ENCODE measurements at places on chromosomes 5 and 9.

- H3K4me1 ChIP-seq, result no peaks in the 10 kb centered on the region
- H3K4me3 ChIP-seq, result no peak within 1 kb of the TSS
- H3K27me3 ChIP-seq, result no peaks in the 10 kb centered on the region
- DNase-seq, result no peak
These were observed at the start of gene DOK3 for GRCh38 chr5:177509381-177509951. DOK3 (minus strand) TSS chr5:177509826; CDS start chr5:177509540, 286 bp downstream.

DNA sequence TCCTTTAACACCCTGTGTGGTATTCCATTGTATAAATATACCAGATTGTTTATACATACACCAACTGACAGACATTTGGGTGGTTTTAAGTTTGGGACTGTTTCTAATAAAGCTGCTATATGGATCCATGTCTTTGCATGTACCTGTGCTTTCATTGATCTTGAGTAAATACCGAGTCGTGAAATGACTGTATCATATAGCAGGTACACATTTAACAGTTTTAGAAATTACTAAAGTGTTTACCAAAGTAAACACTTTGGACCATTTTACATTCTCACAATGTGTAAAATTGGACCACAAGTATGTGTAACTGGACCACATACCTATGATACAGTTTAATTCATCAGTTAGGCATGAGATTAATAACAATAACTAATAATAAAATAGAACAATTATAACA is 175.2 kb downstream of the FBXL17 start:
- no peaks in the 10 kb centered on the region for H3K27me3 ChIP-seq
- no peak overlapping the region for H3K27ac ChIP-seq
- no peaks in the 10 kb centered on the region for H3K4me1 ChIP-seq
- no peak for DNase-seq
- H3K36me3 ChIP-seq, result no peaks in the 10 kb centered on the region
- H3K4me3 ChIP-seq, result no peak overlapping the region

GRCh38 chr5:90875456-90875855 is 316.9 kb downstream of the ADGRV1 start:
- H3K36me3 ChIP-seq, result peaks cover 8% of the 10 kb centered on the region
- H3K27me3 ChIP-seq, result no peaks in the 10 kb centered on the region
- peaks cover 11% of the 10 kb centered on the region for H3K4me1 ChIP-seq
- H3K4me3 ChIP-seq, result no peak overlapping the region
- no peak for DNase-seq

DNA sequence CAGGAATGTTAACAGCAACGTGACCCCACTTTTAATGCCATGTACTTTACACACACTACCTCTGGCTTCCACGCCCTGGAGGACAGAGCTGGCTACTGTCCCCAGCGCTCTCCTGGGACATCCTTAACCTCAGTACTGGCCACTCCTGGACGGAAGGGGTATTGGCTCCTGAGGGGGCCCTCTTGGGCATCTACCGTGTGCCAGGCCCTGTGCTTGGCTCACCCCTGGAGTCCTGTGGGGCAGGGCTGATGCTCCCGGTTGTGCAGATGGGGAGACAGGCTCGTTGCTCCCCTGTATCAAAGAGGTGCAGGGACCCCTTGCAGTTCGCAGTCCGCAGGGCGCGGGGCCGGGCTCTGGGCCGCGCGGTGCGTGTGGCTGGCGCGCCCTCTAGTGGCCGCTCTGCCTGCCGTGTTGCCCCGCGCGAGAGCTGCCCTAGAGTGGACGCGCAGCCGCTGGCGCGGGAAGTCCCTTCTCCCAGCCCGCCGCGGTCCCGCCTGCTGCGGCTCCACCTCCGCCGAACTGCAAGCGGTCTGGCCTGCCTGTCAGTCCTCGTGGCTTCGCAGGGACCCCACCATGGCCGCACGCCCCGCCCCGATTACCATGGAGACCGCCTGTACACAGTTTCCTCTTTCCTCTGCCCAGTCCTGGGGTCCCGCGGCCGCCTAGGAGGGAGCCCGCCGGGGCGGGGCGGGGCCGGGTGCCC is at the start of gene WDR38:
TSS of gene WDR38 (plus strand) at position 632 of the 703 bp plus-strand sequence. CDS start 72 bp downstream, outside the sequence.
- peak within 1 kb of the TSS; percentile 64 for H3K4me3 ChIP-seq
- H3K27me3 ChIP-seq, result peaks cover 10% of the 10 kb centered on the region
- DNase-seq, result peak; percentile 59
- peaks cover 3% of the 10 kb centered on the region for H3K4me1 ChIP-seq
- no peak within 1 kb of the TSS for H3K27ac ChIP-seq
- no peaks in the 10 kb centered on the region for H3K36me3 ChIP-seq

DNA sequence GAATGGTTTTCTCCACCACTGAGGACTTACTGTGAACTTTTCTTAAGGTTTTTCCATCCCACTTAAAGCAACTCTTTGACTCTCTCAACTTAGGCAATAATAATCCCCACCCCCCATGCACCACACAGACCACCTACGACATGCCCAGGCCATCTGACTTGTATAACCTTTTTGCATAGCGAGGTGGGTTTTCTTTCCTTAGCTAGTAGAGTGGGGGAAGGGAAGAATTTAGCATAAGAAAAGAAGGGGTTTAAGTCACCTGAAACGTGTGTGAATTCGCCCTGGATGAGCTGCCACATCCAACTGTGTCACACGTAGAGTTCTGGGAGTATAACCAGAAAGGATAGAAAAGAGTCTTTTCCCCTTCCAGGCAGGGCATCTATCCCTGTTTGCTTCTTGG is 262.7 kb downstream of the YTHDC2 start:
- no peaks in the 10 kb centered on the region for H3K27me3 ChIP-seq
- H3K4me1 ChIP-seq, result peaks cover 5% of the 10 kb centered on the region
- no peak overlapping the region for H3K4me3 ChIP-seq
- no peaks in the 10 kb centered on the region for H3K36me3 ChIP-seq
- no peak for DNase-seq

GRCh38 chr5:133992429-133993155 is 12.2 kb downstream of the VDAC1 start:
- no peaks in the 10 kb centered on the region for H3K27me3 ChIP-seq
- no peak overlapping the region for H3K4me3 ChIP-seq
- no peak overlapping the region for H3K27ac ChIP-seq
- peaks cover 11% of the 10 kb centered on the region for H3K36me3 ChIP-seq
- DNase-seq, result no peak
- H3K4me1 ChIP-seq, result peaks cover 26% of the 10 kb centered on the region

DNA sequence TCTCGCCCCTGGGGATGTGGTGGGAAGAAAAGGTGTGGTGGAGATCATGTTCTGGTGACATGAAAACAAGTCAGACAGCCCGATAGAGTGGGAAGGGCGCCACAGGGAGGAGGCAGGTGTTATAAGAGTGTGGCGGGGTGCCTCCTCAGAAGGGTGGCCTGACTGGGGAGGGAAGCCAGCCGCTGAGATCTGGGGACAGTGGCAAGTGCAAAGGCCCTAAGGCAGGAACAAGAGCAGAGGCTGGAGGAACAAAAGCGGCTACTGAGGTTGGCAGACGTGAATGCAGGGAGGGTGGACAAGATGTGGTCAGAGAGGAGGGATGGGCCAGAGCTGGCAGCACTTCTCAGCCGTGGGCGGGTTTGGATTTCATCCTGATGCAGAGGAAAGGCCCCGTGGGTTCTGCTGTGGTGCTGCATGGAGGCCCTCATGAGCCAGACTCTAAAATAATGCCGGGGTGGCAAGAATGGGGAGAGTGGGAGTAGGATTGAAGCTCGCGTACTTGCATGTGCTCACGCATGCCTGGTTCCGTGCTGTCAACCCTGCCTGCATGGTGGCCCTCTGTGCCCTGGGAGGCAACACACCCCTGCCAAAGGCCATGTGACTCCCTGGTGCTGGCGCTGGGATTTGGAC is 89.2 kb downstream of the MVB12B start:
- H3K36me3 ChIP-seq, result peaks cover 7% of the 10 kb centered on the region
- H3K27me3 ChIP-seq, result peaks cover 4% of the 10 kb centered on the region
- peaks cover 18% of the 10 kb centered on the region for H3K4me1 ChIP-seq
- no peak for DNase-seq
- no peak overlapping the region for H3K4me3 ChIP-seq

DNA sequence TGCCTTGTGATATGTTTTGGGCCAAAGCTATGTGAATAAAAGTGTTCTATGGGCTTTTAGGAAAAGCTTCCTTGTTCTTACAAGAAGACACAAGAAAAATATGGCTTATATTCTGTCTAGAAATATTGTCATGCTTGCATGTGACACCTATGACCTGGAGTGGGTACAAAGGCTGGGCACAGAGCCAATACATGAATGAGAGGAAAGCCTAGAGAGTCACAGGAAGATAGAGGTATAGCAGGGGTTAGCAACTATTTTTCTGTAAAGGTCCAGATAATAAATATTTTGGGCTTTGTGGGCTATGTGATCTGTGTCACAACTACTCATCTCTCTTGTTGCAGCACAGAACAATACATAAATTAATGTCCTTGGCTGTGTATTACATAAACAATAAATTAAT is 196.6 kb upstream of the CD180 start:
- no peak overlapping the region for H3K27ac ChIP-seq
- no peaks in the 10 kb centered on the region for H3K36me3 ChIP-seq
- H3K4me1 ChIP-seq, result peaks cover 7% of the 10 kb centered on the region

DNA sequence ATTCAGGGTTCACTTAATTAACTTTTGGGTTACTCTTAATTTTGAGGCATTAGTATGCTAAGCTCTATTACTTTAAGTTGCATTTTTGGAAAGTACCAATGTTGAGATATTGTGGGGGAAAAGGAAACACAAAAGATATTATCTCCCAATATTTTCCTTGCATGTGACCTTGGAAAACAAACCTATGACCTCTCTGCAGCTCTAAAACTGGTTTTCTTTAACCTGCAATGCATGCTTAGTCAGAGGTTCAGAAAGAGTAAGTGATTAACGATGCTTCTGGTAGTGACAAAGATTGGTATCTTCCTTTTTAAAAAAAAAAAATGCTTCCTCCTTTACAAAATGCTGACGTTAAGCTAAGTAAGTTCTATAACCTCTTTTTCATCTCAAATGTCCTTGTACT is 44.9 kb upstream of the CDH18 start:
- H3K27ac ChIP-seq, result no peak overlapping the region
- H3K4me3 ChIP-seq, result no peak overlapping the region
- peaks cover 7% of the 10 kb centered on the region for H3K4me1 ChIP-seq
- H3K27me3 ChIP-seq, result no peaks in the 10 kb centered on the region

DNA sequence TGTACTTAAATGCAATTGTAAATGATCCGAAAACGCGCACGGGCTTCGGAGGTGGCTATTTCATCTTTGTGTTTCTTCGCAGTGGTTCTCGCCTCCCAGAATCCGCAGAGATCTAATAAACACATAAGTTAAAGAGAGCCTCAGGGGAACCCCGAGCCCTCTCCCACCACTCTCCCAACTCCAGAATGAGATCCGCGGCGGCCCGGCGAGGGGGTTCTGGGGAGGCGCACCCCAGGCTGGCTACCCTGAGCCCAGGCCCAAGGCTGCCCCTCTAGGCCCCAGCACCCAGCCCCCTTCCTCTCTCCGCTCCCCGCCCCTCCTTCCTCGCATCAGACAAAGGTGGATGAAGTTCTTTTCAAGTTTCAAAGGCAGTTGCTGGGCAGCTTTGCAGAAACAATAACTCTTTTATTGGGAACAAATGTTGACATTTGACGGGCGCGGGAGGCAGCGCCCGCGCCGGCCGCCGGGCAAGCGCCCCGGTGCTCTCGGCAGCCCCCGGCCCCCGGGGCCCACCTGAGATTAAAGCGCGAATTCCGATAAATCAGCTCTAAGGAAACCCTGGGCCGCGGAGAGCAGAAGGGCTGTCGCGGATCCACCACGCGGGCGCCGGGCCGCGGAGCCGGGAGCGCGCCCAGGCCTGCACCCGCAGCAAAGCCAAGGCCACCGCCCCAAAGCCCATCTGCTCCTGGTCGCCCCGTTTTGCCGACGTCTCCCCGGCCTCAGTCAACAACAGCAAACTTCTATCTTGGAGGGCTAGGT is 8.4 kb downstream of the IRX2 start:
- H3K4me3 ChIP-seq, result peak overlapping the region; percentile 14
- DNase-seq, result no peak
- H3K4me1 ChIP-seq, result peaks cover 11% of the 10 kb centered on the region
- peak overlapping the region; percentile 49 for H3K27ac ChIP-seq
- no peaks in the 10 kb centered on the region for H3K36me3 ChIP-seq

GRCh38 chr9:35518225-35518821 is 28.4 kb downstream of the RUSC2 start:
- H3K4me3 ChIP-seq, result peak overlapping the region; percentile 48
- DNase-seq, result peak; percentile 40
- no peaks in the 10 kb centered on the region for H3K27me3 ChIP-seq
- H3K36me3 ChIP-seq, result no peaks in the 10 kb centered on the region
- peak overlapping the region; percentile 97 for H3K27ac ChIP-seq
- peaks cover 48% of the 10 kb centered on the region for H3K4me1 ChIP-seq

DNA sequence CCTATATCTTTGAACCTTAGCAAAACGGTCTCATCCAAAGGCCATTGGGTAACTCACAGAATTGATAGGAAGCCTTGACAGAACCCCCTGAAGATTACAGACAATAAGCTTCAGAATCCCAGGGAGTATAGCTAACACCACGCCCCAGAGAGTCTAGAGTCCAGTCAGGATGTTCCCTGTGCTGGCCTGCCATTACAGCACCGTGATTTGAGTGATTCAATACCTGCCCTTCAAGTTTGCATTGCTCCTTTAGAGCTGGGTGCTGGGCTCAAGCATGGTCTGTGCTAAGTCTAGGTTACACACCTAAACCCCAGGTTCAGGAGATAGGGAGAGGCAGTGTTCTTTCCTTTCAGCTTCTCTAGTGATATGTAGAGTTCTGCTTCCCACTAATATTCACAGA is 90.5 kb downstream of the RASEF start:
- no peak overlapping the region for H3K27ac ChIP-seq
- H3K4me3 ChIP-seq, result no peak overlapping the region
- no peak for DNase-seq
- H3K27me3 ChIP-seq, result no peaks in the 10 kb centered on the region
- peaks cover 3% of the 10 kb centered on the region for H3K36me3 ChIP-seq

GRCh38 chr5:180399401-180400215 is 46.5 kb upstream of the GFPT2 start:
- no peak overlapping the region for H3K4me3 ChIP-seq
- H3K36me3 ChIP-seq, result no peaks in the 10 kb centered on the region
- H3K27me3 ChIP-seq, result peaks cover 5% of the 10 kb centered on the region
- DNase-seq, result no peak
- no peaks in the 10 kb centered on the region for H3K4me1 ChIP-seq

DNA sequence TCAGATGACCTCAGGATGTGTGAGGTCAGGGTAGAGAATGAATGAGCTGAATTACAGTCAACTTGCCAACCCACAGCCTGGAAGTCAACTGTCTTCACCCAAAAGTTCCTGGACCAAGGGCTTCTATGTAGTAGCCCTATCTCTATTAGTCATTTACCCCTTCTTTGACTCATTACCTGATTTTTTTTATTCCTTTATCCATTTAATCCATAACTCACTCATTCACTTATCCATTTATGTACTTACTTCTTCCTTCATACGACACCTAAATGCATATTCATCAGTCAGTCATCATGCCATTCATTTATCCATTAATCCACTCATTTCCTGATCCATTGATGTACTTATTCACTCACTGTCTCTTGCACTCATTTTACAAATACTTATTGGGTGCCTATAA is 212.7 kb downstream of the PAPPA start:
- H3K27ac ChIP-seq, result no peak overlapping the region
- no peaks in the 10 kb centered on the region for H3K27me3 ChIP-seq
- no peaks in the 10 kb centered on the region for H3K36me3 ChIP-seq
- H3K4me1 ChIP-seq, result no peaks in the 10 kb centered on the region

- peaks cover 22% of the 10 kb centered on the region for H3K36me3 ChIP-seq
- no peaks in the 10 kb centered on the region for H3K27me3 ChIP-seq
- peak; percentile 61 for DNase-seq
- H3K4me3 ChIP-seq, result peak overlapping the region; percentile 97
- peaks cover 44% of the 10 kb centered on the region for H3K4me1 ChIP-seq
- peak overlapping the region; percentile 97 for H3K27ac ChIP-seq
These were observed 684 bp downstream of the DNAJA1 start for GRCh38 chr9:33025572-33026342.

Data from progenitor cell of endocrine pancreas (in vitro differentiated cells).